ENCODE measurements at places on chromosomes 1 and 21.

- DNase-seq, result no peak
These were observed 69.2 kb downstream of the SH3GLB1 start for GRCh38 chr1:86773341-86774288.

DNA sequence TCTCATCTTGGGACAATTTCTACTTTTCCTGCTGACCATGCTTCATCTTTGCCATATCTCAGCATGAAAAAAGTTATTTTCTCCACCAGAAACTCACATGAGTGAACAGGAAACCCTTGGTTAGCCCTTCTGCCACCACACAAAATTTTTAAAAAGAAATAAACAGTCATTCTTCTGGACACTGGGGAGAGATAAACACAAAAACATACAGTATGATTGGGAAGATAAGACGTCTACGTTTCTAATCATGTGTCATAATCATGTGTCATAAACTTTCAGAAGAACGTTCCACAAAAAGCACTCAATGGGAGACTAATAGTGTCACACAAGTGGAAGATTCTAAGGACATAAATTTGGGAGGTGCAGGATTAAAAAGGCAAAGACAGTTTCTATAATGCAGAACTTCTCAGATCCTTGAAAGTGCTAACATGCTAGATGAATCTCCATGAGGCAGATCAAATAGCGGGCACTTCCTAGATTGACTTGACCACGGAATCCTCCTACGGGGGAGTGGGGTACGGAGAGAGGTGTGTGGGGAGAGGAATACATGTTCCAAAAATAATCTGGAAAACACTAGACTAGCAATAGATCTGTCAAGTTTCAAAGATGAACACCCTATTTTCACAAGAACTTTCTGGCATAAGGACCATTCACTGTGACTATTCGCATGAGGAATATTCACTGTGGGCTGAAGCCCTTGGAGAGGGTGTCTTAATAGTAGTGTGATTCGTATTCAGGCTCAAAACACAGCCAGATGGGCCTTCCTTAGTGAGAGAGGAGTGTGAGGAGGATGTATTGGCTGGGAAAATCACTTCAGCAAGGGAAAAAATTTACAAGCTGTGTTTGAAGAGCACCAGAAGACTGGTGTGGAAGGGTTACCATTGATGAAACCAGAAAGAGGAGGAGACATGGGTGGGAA, 206.7 kb downstream of the SETD4 start:
- DNase-seq, result no peak

GRCh38 chr1:43977376-43978263, 1.4 kb upstream of the B4GALT2 start:
- no peak for DNase-seq

DNA sequence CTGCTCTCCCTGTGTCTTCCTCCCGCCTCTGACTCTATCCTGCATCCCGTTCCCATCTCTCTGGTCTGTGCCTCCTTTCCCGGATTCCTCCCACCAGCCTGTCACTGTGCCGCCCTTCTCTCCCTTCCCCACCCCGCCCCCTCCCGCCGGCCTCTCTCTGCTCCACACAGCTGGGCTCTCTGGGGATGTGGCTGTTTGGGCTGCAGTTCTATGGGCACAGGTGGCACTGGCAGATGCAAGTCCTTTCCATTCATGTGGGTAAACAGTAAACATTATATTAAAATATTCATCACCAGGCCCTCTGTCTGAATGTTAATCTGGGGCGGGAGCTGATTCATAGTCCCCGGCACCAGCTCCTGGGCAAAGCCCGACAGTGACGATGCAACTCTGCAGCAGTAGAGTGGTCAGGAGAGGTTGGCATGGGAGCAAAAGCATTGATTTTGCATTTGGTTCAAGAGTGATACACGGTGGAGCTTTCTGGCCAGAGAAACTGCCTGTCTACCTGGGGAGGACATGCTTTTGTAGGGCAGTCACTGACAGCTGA, 249.3 kb downstream of the TNR start:
- DNase-seq, result no peak

GRCh38 chr1:229388897-229389580, 44.9 kb downstream of the ACTA1 start:
- no peak for DNase-seq

- no peak for DNase-seq
These were observed 399.9 kb downstream of the HHAT start for GRCh38 chr1:210728437-210729149.

Measured in cortex of kidney (tissue), 1 donor.